Stimulated activated CD4-positive, alpha-beta T cell treated with anti-CD3 and anti-CD28 coated beads, Interleukin-1b, Interleukin-23, amount 100 ng/mL, for 48 hours (primary cell): ENCODE measurements at places on chromosomes 3 and 15.

- DNase-seq: peak; percentile 32
Measured at GRCh38 chr3:51974277-51974962, 444 bp upstream of the ABHD14A start.

DNA sequence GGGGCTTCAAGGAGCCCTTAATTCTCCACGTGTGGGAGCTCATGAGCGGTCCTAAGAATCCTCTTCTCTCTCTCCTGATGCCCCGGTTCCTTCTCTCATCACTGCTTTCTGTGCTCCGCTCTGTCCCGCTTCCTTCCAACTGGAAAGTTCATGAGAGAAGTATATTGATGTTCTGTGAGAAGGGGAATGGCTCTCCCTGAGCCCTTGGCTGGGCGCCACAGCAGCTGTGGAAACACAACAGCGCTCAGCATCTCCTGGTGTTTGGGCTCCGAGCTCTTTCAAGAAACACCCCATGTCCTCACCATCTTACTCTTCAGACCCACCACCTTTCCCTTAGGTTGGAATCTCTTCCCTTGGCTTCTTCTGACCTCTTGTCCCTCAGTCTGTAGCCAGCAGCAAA lies 161.7 kb downstream of the VGLL4 start:
- no peak for DNase-seq

GRCh38 chr3:72543246-72543645 lies 305.0 kb downstream of the SHQ1 start:
- no peak for DNase-seq

GRCh38 chr3:190968616-190969015 lies 106.1 kb upstream of the GMNC start:
- DNase-seq: no peak

DNA sequence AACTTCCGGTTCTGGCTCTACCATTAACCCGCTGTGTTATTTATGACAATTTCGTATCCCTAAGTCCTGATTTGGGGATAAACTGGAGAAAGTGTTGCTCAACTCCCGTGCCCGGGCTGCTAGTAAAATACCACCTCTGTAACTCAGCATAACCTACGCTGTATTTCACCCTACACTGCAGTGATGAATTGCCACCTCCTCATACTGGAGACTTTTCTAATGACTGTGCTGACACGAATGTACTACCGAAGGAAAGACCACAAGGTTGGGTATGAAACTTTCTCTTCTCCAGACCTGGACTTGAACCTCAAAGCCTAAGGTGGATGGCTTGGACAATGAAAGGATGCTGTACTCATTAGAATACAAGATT lies 16.5 kb downstream of the SLC51A start:
- DNase-seq: no peak

GRCh38 chr3:187667526-187667925 lies 2.7 kb downstream of the SST start:
- DNase-seq: no peak
